ENCODE measurements at places on chromosomes 3 and 15.

GRCh38 chr3:121821421-121822199 lies 13.2 kb downstream of the IQCB1 start:
- no peak for DNase-seq

DNA sequence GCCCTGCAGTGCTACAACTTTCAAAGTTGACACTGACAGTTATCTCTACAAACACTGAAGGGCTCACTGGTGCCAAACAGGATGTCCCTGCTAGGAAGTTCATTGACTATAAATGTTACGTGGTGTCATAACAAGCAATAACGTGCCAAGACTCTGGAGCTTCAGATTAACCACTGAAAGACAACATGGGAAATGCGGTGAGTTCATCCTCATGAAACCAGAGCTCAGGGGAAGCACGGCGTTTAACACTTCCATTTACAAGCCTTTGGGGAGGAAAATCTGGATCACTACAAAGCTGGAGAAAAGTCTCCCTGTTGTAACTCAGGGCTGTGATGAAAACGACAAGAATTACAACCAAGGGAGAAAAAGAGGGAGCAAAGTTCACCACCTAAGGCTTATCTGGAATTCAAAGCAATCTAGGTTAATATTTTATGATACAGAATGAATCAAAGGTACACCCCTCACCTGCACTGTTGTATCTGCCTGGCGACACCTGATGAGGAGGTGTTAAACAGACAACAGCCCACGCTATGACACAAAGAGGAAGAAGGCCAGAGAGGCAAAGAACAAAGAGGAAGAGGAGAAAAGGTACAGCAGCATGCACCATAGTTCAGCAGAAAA lies 27.0 kb downstream of the SHQ1 start:
- DNase-seq = no peak

DNA sequence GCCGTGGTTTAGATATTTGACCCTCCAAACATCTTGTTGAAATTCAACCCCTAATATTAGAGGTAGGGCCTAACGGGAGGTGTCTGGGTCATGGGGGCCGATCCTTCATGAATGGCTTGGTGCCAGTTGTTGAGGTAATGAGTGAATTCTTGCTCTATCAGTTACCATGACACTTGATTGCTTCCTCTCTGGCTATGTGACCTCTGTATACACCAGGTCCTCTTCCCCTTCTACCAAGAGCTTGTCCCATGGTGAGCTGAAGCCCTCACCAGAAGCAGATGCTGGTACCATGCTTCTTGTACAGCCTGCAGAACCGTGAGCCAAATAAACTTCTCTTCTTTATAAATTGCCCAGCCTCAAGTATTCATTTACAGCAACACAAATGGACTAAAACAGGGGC lies 41.8 kb upstream of the TIPARP start:
- no peak for DNase-seq

DNA sequence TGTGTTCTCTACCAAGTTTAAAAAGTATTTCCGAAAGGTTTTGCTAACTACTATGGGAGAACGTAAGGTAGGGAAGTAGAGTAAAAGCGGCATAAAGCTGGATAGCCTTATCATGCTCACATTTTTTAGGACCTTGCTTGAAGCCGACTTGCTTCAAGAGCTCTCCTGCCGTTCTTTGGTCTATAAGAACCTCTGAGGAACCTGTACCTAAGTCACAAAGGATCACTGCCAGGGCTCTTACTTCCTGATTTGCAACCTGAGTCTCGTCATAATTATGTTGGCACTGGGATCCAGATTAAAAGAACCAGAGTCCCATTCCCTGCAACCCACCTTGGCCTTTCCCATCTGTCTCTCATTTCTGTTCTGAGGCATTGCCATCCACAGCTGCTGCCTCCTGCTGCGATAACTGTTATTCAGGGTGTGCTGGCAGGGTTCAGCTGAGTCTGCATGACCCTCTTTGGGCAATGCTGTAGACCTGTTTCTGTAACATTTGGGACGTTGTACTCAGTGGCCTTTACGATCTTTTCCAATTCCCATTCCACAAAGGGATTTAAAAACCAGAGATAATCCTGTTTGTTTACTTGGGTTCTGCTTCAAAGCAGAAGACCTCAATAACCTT lies 131.0 kb upstream of the UMPS start:
- DNase-seq = no peak

- peak; percentile 11 for DNase-seq
Measured at GRCh38 chr3:101850246-101851051, 1.1 kb downstream of the NFKBIZ start.

DNA sequence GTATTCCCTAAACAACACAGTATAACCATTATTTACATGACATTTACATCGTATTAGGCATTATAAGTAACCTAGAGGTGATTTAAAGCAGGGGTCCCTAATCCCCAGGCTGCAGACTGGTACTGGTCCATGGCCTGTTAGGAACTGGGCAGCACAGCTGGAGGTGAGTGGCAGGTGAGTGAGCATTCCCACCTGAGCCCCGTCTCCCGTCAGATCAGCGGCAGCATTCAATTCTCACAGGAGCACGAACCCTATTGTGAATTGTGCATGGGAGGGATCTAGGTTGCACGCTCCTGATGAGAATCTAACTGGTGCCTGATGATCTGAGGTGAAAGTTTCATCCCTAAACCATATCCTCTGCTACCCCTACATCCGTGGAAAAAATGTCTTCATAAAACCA lies 138.2 kb downstream of the ATP10A start:
- DNase-seq = no peak

GRCh38 chr3:112089956-112090886 lies 4.0 kb downstream of the C3orf52 start:
- no peak for DNase-seq

DNA sequence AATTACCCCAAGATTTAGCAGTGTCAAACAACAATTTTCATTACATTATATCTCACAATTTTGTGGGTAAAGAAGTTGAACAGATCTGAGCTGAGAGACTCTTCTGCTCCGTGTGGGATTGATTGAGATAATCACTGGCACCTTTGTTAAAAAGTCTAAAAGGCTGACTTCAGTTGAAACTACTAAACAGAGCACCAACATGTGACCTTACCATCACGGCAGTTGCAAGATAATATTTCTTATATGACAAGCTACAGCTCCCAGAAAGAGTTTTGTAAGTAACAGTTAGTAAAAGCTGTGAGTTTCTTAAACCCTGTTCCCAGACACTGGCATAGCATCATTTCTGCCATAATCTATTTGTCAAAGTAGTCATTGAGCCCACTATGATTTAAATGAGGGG lies 25.0 kb downstream of the CGGBP1 start:
- DNase-seq = no peak

GRCh38 chr3:178203650-178204049 lies 332.6 kb upstream of the KCNMB2 start:
- no peak for DNase-seq

- no peak for DNase-seq
Measured at GRCh38 chr3:159319156-159319555, 517.3 kb downstream of the MFSD1 start.

- DNase-seq = no peak
Measured at GRCh38 chr15:73870700-73871408, 2.5 kb upstream of the TBC1D21 start.

DNA sequence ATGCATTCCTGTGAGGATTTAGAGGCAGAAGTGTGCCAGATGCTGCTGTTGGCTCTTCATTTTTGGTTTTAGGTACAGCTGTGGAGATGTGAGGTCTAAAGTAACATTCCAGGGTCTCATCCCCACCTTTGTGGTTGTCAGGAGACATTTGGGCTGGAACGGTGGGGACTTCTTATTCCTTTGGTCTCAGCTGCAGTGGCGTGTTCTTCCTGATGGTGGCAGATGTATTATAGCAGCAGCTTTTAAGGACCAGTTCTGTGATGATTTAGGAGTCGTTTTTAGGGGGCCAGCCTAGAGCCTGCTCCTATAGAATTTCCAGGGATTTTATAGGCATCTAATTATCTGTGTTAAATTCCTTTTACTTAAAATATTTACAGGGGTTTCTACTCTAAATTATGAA lies 221.0 kb upstream of the EOMES start:
- DNase-seq = no peak

DNA sequence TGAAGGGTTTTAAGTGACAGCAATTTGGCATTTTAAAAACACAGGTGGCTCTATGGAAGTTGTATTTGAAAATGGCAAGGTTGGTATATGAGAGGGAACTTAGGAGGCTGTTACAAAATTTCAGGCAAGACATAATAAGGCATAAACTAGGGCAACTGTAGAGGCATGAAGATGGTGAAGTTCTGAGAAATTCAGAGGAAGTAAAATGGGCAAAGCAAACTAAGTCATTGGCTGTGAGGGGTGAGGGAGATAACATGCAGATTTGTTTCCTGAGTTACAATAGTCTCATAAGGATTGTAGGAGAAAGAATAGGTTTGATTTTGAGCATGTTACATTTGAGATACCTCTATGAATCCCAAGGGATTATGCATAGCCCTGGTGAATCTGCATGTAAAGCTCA lies 302.9 kb upstream of the ARHGEF26 start:
- no peak for DNase-seq

- DNase-seq = no peak
Measured at GRCh38 chr15:67691450-67691849, 133.9 kb upstream of the SKOR1 start.

DNA sequence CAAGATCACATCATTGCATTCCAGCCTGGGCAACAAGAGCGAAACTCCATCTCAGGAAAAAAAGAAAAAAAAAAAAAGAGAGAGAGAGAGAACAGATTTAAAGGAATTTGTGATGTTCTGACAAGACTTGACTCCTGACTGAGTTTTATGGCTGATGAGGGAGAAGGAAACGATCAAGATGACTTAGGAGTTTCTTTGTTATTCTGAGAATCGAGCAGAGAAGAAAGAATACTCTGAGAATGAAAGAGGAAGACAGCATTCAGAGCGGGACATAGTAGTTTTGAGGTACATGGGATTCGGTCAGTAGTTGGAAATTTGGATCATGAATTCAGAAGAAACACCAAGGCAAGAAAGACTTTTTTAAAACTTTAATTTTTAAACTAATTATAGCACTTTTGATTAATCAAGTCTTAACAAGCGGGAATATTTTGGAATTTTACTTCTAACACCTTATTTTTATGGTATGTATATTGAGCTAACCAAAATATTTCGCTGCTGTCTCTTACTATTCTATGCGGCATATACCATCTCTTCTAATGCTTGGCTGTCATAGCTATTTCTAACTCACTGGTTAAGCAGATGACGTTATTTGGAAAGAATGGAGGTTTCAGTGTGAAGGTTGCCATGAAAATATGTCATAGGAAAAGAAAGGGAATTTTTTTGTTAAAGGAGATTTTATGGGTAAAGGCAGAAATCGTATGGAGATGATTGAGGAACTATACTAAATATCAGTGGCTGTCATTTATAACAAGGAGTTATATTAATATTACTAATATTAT lies 644.1 kb downstream of the RBMS3 start:
- DNase-seq = no peak
